ENCODE measurements at places on chromosomes 11 and 22. TPM values are rescaled to one million over a fixed set of nuclear protein-coding genes. Genes with fewer than 3 reads are reported as not detected.
A peak's percentile ranks its signal among the peaks of the same experiment; 100 is the strongest.

Gene LYVE1
- 13.8 TPM for total RNA-seq

Gene MFNG
- total RNA-seq, result 14.4 TPM

Gene CXCR5
- not detected for total RNA-seq

Gene HEPHL1
- total RNA-seq, result not detected

Gene ADAMTS15
- not detected for total RNA-seq

Gene ABTB2
- total RNA-seq, result 10.8 TPM

Gene CBLIF
- not detected for total RNA-seq

Gene MRPL48
- 26.7 TPM for total RNA-seq

Gene PNPLA5
- not detected for total RNA-seq

Gene CRYBA4
- total RNA-seq, result not detected

GRCh38 chr11:62280452-62280851, 10.5 kb downstream of the SCGB2A2 start:
- no peak for DNase-seq
- H3K4me3 ChIP-seq, result no peak overlapping the region
- H3K36me3 ChIP-seq, result no peaks in the 10 kb centered on the region
- H3K4me1 ChIP-seq, result no peaks in the 10 kb centered on the region
- no peaks in the 10 kb centered on the region for H3K27me3 ChIP-seq

DNA sequence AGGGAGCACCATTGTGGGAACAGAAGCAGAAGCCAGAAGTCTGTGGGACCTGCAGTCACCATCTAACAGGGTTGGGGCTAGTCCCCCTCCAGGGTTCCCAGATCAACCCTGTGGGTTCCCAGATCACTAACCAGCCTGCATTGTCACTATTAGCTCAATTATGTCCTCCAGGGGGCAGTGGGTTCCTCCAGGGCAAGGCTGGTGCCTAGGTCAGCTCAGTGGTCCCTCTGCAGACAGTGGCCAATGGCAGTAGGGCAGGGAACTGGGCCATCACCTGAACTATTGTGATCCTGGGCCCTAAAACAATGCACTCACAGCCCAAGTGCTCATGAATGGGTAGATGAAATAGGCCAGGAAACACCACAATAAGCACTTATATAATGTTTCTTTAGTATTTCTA, 18.8 kb upstream of the PRSS23 start:
- H3K27me3 ChIP-seq, result no peaks in the 10 kb centered on the region
- H3K27ac ChIP-seq, result no peak overlapping the region
- no peaks in the 10 kb centered on the region for H3K36me3 ChIP-seq
- no peak for DNase-seq

DNA sequence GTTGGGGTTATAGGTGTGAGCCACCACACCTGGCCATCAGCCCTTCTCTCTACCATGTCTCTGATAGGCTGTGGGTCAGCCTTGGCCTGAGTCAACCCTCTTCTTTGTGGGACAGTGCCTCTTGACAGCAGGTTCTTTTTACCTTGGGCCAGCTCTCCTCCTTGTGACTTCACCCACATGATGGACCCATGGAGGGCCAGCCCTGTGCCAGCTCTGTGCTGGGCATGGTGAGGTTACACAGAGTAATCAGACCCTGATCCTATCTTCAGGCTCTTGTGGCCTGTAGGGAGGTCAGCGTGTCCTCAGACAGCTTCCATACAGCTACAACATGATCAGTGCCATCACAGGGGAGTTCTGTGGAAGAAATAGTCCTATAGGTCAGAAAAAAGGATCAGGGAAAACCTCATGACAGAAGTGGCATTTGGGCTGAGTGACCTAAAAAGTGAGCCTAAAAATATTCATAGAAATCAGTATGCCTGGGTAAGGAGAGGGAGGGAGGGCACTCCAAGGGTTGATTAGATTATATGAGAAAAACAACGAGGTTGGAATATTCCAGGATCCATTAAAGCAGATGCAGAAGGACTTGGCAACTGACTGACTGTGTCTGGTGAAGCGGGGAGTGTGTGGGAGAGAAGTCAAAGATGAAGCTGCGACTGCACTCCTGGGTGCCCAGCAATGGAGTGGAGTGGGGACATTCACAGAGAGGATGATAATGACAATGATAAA, 17.1 kb downstream of the OTOG start:
- H3K27ac ChIP-seq, result no peak overlapping the region
- no peak overlapping the region for H3K4me3 ChIP-seq
- DNase-seq, result no peak
- no peaks in the 10 kb centered on the region for H3K36me3 ChIP-seq

DNA sequence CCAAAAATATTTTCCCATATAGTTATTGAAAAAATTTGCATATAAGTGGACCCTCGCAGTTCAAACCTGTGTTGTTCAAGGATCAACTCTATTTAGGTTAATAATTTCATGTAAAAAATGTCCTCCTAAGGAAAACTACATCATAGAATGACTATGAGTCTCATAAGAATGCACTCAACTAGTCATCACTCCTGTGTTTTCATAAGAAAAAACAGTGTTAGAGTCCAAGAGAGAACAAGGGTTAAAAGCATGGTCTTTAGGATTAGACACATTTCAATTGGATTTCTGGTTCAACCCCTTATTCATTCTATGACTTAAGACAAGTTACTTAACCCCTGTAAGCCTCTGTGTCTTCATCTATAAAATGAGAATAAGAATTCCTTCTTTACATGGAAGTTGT, 5.1 kb downstream of the PARVA start:
- no peak for DNase-seq
- no peak overlapping the region for H3K4me3 ChIP-seq
- no peak overlapping the region for H3K27ac ChIP-seq
- no peaks in the 10 kb centered on the region for H3K4me1 ChIP-seq
- H3K36me3 ChIP-seq, result no peaks in the 10 kb centered on the region

DNA sequence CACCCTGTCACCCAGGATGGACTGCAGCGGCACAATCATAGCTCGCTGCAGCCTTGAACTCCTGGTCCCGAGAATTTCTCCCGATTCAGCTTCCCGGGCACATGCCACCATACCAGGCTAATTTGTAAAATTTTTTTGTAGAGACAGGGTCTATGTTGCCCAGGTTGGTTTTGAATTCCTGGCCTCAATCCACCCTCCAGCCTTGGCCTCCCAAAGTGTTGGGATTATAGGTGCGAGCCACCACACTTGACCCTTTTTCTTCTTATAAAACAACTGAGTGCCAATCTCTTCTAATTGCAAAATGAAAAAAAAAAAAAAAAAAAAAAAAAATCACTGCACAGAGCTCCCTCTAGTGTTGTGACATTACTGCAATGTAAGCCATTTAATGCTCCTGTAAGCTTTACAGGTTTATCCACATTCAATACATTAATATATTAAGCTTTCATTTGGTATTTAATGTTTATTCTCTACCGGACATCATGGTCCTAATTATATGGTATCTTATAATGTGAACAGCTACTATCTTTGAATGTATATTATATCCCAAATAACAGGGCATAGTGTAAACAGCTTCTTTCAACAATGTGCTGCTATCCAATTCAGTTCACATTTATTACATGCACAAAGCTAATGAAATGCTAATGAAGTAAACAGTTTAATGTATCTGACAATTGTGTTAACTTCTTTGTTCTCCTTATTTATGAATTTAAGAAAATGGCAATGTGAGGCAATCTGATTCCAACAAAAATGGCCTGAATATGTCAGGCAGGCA, 44.6 kb downstream of the COPB1 start:
- H3K36me3 ChIP-seq, result peaks cover 36% of the 10 kb centered on the region
- no peak overlapping the region for H3K4me3 ChIP-seq
- H3K4me1 ChIP-seq, result no peaks in the 10 kb centered on the region
- DNase-seq, result no peak
- H3K27me3 ChIP-seq, result no peaks in the 10 kb centered on the region

GRCh38 chr11:26234451-26234850, 97.5 kb upstream of the ANO3 start:
- H3K4me3 ChIP-seq, result no peak overlapping the region
- no peaks in the 10 kb centered on the region for H3K36me3 ChIP-seq
- no peak for DNase-seq
- H3K27ac ChIP-seq, result no peak overlapping the region
- no peaks in the 10 kb centered on the region for H3K4me1 ChIP-seq

- no peaks in the 10 kb centered on the region for H3K27me3 ChIP-seq
- no peaks in the 10 kb centered on the region for H3K36me3 ChIP-seq
- no peak overlapping the region for H3K27ac ChIP-seq
- no peaks in the 10 kb centered on the region for H3K4me1 ChIP-seq
- H3K4me3 ChIP-seq, result no peak overlapping the region
Observed at GRCh38 chr22:33325232-33326004, 267.2 kb upstream of the SYN3 start.

- no peaks in the 10 kb centered on the region for H3K4me1 ChIP-seq
- DNase-seq, result peak; percentile 41
- no peaks in the 10 kb centered on the region for H3K27me3 ChIP-seq
Observed at GRCh38 chr22:48337957-48338792, 1489.5 kb downstream of the BRD1 start.

DNA sequence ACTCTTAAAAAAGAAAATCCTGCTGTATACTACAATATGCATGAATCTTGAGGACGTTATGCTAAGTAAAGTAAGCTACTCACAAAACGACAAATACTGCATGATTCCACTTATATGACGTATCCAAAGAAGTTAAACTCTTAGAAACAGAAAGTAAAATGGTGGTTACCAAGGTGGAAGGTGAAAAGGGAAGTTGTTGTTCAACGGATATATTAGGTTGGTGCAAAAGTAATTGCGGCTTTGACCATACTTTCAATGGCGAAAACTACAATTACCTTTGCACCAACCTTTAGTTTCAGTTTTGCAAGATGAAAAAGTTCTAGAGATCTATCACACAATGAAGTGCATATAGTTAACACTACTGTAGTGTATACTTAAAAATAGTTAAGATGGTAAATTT, 101.8 kb downstream of the FAM168A start:
- H3K27me3 ChIP-seq, result no peaks in the 10 kb centered on the region
- no peaks in the 10 kb centered on the region for H3K4me1 ChIP-seq
- no peaks in the 10 kb centered on the region for H3K36me3 ChIP-seq
- H3K4me3 ChIP-seq, result no peak overlapping the region
- no peak overlapping the region for H3K27ac ChIP-seq

DNA sequence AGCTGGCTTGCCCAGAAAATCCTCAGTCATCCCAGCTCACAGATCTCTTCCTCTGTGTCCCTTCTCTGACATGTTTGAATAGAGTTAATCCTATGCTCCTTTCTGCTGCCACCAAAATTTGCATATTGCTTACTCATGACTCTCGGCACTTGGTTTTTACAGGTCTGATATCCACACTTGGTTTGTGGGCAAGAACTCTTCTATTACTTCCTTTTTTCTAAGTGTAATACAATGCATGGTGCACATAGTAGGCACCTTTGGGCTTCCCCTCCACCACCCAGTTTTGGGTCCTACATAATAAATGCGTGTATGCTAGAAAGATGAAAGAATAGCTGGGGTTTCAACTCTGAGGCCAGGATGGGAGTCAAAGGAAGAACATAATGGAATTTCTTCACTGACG, 69.7 kb upstream of the GRK3 start:
- no peaks in the 10 kb centered on the region for H3K27me3 ChIP-seq
- H3K4me3 ChIP-seq, result no peak overlapping the region
- no peak overlapping the region for H3K27ac ChIP-seq
- no peaks in the 10 kb centered on the region for H3K4me1 ChIP-seq
- DNase-seq, result no peak

DNA sequence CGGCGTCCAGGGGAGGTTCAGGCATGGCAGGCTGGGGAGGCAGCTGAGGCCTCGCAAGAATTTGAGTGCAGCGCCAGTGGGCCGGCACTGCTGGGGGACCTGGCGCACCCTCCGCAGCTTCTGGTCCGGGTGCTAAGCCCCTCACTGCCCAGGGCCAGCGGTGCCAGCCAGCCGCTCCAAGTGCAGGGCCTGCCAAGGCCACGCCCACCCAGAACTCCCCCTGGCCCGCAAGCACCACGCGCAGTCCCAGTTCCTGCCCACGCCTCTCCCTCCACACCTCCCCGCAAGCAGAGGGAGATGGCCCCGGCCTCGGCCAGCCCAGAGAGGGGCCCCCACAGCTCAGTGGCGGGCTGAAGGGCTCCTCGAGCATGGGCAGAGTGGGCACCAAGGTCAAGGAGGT, 2017.3 kb downstream of the LRRC4C start:
- no peaks in the 10 kb centered on the region for H3K4me1 ChIP-seq
- DNase-seq, result no peak
- H3K4me3 ChIP-seq, result no peak overlapping the region
- no peak overlapping the region for H3K27ac ChIP-seq
- H3K27me3 ChIP-seq, result no peaks in the 10 kb centered on the region

DNA sequence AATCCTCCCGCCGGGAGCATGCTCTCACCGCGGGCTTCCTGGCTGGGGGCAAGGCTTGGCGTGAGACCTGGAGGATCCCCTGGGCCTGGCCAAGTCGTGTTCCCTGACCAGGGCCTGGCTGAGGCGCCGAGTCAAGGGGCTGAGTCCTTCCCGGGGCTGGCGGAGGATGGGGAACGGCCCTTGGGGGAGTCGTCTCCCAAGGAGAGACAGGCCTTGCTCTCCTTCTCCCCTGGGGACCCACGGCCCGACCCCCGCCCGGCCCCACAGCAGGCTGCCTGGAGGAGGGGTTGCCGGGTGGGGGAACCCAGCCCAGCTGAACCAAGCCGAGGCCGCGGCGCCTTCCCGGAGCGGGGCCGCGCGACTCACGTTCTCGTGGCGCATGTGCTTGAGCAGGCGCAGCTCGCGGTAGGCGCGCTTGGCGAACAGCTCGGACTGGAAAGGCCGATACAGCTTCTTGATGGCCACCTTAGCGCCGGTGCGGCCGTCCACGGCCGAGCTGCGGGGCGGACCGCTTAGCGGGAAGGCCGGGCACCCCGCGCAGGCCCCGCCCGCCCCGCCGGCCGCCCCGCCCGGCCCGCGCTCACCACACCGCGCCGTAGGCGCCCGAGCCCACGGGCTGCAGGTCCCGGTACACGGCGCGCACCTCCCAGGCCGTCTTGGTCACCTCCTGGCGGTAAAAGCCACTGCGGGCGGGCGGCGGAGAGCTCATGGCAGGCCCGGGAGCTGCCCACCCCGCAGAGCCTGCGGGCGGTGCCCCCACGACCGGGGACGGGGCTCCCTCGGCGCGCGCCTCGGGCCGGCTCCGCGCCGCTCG, 475 bp downstream of the MAPK12 start:
- no peaks in the 10 kb centered on the region for H3K27me3 ChIP-seq
- H3K36me3 ChIP-seq, result no peaks in the 10 kb centered on the region
- peaks cover 24% of the 10 kb centered on the region for H3K4me1 ChIP-seq
- peak overlapping the region; percentile 42 for H3K4me3 ChIP-seq
- no peak overlapping the region for H3K27ac ChIP-seq

GRCh38 chr22:25060522-25061071, 108.1 kb downstream of the KIAA1671 start:
- H3K36me3 ChIP-seq, result no peaks in the 10 kb centered on the region
- no peak overlapping the region for H3K27ac ChIP-seq
- no peaks in the 10 kb centered on the region for H3K27me3 ChIP-seq
- no peaks in the 10 kb centered on the region for H3K4me1 ChIP-seq
- H3K4me3 ChIP-seq, result no peak overlapping the region

- DNase-seq, result no peak
- no peak overlapping the region for H3K27ac ChIP-seq
- H3K4me3 ChIP-seq, result no peak overlapping the region
- no peaks in the 10 kb centered on the region for H3K36me3 ChIP-seq
- H3K27me3 ChIP-seq, result no peaks in the 10 kb centered on the region
- H3K4me1 ChIP-seq, result no peaks in the 10 kb centered on the region
Observed at GRCh38 chr11:86453290-86454030, 78.8 kb downstream of the CCDC81 start.

GRCh38 chr11:132032555-132032954, 662.1 kb downstream of the NTM start:
- no peak for DNase-seq
- H3K27ac ChIP-seq, result no peak overlapping the region
- no peaks in the 10 kb centered on the region for H3K4me1 ChIP-seq
- H3K27me3 ChIP-seq, result no peaks in the 10 kb centered on the region
- H3K4me3 ChIP-seq, result no peak overlapping the region
